ENCODE measurements at places on chromosomes 12 and 14.

GRCh38 chr14:22802860-22803686 lies 12.2 kb downstream of the SLC7A7 start:
- DNase-seq = no peak

GRCh38 chr14:105488781-105489541 lies 2.1 kb upstream of the TEDC1 start:
- DNase-seq = no peak

DNA sequence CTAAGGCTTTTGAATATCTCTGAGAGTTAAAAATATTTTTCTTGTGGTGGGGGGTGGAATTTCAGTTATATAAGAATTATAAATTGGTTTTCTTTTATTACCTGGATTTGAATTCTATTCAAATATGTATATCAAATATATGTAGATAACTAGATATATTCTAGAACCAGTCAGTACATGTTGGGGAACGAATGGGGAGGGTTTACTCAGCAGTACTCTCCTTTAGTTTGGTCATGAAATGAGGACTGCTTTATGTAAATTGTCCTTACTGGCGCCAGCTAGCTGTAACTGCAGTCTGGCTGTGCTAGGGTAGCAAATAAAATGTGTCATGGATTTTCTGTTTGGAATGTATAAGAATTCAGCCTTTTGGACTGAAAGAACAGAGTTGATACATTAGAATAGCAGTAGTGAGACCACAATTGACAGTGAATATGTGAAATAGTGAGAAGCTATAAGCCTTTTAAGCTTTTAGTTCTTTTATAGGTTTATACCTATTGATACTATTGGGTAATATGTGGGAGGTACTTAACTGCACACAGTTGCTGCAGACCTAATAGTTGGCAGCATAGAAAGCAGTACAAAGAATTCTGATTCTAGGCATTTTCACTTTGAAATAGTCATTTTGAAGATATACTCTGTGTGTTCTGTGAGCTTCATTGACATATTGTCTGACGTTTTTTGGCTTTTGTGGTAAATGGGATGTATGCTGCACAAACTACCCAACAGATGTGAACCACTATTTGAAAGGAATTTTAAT lies 29.0 kb downstream of the ATF7IP start:
- peak; percentile 23 for DNase-seq

DNA sequence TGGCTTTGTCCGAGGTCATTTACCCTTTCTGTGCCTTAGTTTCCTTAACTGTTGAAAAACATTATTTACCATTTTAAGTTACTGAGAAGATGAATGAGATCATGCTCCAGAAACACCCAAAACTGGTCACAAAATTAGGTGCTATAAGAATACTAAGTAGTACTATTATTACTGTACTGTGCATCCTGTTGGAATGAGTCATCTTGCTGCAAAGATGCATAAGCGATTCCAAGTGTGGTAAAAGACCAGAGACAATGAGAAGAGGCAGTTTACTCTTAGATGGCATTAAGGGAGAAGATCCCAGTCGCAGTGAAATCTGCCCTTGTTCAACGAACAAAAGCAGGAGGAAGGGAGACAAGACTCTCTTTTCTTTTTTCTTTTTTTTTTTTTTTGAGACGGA lies 4.2 kb upstream of the PLEKHA5 start:
- no peak for DNase-seq

- no peak for DNase-seq
Observed at GRCh38 chr12:92690601-92691000, 12.2 kb upstream of the PLEKHG7 start.

GRCh38 chr12:106226884-106227640 lies 20.8 kb downstream of the CKAP4 start:
- peak; percentile 34 for DNase-seq

GRCh38 chr14:100796946-100797345 lies 29.0 kb upstream of the MEG3 start:
- DNase-seq = no peak

Data from neural crest cell (in vitro differentiated cells).